Putamen (tissue), 1 donor: ENCODE measurements at places on chromosomes 2 and 18.

DNA sequence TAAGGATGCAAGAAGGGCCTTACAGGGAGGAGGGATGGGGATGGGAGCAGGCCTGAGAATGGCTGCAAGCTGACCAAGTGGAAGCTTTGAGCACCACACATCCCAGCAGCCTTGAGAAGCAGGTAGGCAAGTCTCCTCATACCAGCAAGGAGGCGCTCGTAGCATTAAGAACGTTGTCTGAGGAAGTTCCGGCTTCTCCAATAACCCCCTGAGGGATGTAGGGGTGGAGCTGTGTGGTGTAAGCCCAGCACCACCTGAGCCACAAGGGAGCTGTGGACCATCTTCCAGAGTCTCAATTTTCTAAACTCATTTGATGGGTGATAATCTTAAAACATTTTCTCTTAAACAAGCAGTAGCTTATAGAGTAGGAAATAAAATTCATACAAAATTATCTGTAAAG, 50.6 kb downstream of the ST3GAL5 start:
- no peak for DNase-seq

DNA sequence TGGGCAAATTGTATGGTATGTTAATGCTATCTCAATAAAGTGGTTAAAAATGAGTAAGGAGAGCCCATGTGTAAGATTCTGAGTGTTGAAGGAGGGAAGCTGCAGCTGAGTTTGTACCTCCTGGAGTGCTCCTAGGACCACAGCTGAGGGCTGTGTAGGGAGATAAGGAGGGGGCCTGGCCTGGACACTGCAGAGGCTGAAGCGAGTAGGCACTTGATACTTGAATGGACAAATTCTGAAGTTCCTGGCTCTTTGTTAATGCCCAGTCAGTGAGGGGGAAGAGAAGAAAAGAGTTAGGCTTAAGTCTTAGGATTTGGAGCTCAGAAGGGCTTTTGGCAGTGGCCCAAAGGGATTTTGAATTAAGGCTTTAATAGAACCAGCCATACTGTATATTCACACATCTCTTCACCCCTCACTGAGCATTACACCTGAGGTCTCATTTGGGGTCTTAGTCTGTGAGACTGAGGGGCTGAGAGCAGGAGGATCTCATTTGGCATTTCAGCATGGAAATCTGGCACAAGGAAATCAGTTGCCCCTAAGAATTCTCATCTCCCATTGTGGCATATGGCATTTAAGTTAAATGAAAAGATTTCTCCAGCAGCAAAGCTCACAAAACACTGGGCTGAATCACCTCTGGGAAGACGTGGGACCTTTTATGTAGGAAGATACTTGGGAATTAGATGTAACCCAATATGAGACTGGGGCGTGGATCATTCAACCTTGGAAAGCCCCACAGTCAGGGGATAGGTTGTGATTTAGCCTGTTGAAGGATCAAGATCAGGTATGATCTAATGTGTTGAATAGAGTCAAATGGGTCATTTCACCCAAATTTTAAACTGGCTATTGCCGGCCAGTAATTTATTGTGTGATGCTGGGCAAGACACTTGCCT, 46.8 kb downstream of the LIPG start:
- no peak for DNase-seq

DNA sequence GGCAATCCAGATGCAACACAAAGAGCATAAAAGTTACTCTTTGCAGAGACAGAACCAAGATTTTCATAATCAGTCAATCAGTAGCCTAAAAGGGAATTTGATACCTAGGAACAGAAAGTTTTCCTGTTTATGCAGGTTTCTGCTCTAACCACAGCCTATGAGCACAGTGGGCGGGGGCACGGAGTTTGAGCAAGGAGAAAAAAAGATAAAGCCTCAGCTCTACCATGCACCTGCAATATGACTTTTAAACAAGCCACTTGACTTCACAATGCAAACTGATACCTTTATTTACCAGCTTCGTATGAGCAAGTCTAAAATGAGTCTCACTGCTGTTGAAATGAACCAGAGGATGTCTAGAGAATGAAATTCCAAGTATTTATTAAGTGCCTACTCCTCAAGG, 5.6 kb upstream of the LRATD1 start:
- DNase-seq = no peak

- DNase-seq = no peak
Observed at GRCh38 chr2:67641312-67642045, 244.3 kb downstream of the ETAA1 start.

DNA sequence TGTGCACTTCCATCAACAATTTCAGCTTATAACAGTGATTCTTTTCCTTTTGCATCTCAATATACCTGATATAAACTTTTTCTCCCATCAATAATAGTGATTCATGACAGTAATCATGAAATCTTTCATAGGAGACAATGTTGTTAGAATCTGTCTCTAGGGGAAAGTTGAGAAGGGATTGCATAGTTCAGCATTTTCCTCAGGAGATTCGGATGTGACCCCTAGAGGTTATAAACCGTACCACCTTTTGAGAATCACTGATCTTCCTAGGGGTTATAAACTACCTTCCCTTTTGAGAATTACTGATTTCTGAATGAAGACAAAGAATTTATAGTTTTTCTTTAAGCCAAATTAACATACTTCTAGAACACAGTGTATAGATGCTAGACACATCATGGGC, 53.0 kb upstream of the GALNT3 start:
- no peak for DNase-seq

DNA sequence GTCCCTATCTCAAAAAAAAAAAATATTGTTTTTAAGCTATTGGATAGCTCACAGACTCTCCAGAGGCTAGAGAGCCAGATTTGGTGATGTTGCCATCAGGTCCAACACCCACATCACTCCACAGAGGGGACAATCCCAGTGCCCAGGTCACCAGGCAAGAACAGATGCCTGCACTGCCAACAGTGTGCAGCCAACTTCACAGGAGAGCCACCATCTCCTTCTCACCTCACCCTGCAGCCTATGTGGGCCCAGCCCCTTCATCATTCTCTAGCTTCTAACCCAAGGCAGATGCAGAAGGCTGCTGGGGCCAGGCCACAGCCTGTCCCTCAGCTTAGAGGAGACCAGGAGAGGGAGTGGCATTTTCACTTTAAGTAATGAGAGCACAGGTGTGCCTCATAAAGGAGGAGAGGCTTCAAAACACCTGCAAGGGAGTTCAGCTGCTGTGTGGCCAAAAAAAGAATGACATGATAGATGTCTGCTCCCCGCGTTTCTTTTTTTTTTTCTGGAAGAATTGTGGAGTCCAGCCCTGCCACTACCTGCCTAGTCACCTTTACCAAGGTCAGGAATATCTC, 98.0 kb upstream of the ZSWIM2 start:
- no peak for DNase-seq

DNA sequence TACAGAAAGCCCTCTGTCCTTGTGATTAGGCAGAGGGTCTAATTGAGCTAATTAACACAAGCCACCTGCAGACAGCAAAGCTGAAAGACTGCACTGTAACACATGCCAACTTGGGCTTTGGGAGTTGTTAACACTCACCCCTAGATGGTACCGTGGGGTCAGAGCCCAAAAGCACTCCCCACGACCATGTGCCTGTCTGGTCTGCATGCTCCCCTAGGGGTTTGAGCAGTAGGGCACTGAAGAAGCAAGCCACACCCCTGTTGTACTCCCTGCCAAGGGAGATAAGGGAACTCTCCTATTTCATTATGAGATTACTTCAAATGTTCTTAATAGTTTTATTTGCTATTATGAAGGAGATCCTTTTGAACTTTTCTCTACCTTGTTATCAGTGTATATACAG, 560.1 kb upstream of the FSHR start:
- DNase-seq = no peak

GRCh38 chr2:46852598-46852997, 63.0 kb downstream of the MCFD2 start:
- no peak for DNase-seq

GRCh38 chr2:134324430-134324829, 70.6 kb downstream of the MGAT5 start:
- no peak for DNase-seq

DNA sequence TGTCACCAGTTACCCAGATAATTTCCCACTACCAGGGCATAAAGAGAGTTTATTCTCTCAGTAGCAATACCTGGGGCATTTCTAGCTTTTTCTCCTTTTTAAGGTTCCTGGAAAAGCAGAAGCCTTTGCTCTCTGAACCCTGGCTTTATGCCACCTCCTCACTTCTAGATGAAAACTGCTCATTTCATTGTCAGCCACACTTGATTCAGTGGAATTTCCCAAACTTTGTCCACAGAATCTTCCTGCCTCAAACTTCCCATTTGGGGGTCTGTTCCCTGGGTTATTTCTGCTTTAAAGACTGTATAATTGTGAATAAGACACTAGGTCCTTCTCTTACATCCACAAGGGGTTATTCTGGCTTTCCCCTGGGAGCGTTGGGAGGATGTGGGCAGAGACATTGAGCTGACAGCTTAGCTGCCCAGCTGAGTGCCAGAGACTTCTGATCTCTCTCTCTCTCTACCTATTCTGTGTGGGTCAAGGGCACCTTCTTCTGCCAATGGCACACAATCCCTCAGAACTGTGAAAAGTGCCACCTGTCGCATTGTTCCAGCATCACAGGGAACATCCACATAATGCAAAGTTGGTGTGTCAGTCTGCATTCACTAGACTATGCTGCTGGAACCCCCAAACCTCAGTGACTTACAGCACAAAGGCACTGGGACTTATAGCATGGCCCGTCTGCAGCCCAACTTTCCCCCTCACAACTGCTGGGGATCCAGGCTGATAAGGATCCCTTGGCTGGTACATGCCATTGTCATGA, 19.9 kb upstream of the NRP2 start:
- no peak for DNase-seq

DNA sequence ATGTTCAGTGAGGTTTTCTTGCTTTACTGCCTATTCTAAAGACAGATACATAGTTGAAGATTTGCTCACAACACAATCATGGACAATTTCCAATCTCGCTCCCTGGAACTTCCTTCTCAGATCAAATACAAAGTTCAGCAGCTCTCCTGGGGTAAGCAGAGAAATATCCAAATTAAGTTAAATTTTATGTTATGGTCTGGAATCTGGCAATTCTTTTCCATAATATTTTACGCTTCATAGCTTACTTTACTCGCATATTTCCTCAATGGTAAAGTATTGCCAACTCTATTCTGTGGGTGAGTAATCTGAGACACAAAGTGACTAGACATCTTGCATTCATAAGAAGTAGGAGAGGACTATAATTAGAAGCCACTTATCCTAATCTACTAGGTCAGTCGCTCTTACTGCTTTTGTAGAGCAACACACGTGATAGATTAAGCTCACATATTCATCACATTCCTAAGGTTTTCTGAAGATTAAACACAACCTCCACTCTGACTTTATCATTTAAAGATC, 529.4 kb downstream of the CCDC85A start:
- DNase-seq = no peak

DNA sequence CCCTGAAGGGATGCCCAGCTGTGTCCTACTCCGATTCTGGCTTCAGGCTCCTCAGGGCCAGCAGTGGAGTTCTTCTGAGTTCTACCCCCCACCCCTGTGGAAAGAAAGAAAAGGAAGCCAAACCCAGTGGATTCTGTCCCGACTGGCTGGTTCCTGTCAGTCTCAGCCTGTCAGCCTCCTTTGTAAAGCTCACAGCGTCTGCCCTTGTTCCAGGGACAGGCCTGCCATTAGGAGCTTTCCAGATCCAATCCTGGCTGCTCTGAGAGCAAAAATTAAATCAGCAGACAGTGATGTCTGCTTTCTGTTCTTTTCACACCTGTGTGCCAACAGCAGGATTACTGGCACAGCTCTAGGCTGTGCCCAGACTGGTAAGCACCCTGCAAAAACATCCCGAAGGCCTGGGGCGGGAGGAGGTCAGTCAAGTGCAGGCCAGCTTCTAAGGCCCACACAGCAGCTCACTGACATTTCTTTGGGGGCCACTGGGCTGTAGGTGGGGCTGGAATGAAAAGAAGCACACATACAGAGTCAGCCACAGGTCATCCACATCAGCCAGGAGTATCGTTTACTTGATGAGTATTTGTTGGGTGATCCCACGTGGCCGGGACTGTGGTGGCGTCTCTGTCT, 69.1 kb downstream of the EHD3 start:
- no peak for DNase-seq

GRCh38 chr2:205511221-205511620, 171.1 kb upstream of the NRP2 start:
- no peak for DNase-seq

DNA sequence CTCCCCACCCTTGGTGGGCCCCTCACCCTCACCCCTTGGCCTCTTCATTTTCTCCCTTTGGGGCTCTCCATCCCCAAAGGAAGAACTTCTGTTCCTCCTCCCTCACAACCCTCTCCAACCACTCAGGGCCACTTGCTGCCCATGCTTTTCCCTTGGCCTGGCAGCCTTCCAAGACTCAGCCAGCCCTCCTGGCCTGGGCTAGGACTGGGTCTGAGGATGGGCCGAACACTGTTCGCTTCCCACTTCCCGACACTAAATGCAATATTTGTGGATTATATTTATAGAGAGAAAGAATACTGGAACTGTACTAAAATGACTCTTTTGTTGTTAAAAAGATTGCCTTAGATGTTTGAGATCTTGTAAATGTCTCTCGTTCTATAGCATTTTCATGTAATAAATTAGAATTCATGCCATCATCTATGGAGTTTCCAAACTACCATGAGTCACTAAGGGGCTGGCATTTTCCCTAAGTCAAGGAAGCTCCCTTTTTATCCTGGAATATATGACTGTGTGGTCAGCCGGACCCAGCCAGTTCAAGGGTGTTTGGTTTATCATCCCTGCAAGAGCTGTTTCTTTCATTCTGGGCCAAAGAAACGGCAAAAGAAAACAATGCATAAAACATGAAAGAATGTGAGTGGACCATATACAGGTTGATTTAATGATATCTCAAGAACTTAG, 3.8 kb downstream of the CXCR2 start:
- DNase-seq = no peak

DNA sequence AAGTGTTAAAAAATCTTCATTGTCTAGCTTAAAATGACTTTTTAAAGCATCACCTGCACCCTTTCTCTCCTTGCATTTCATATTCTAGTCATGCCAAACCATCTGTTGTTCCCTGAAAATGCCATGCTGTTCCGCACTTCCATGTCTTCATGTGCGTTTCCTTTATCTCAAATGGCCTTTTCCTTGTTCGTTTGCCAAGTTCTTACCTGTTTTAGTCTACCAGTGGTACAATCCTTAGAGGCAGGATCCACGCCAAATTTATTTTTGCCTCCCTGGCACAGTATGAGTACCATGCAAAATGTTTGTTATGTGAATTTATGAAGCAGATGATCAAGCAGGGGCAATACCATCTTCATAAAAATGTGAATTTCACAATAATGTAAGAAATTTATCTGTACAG, 37.0 kb downstream of the TMEFF2 start:
- no peak for DNase-seq

GRCh38 chr2:7767902-7768301, 850.7 kb downstream of the RNF144A start:
- DNase-seq = no peak

DNA sequence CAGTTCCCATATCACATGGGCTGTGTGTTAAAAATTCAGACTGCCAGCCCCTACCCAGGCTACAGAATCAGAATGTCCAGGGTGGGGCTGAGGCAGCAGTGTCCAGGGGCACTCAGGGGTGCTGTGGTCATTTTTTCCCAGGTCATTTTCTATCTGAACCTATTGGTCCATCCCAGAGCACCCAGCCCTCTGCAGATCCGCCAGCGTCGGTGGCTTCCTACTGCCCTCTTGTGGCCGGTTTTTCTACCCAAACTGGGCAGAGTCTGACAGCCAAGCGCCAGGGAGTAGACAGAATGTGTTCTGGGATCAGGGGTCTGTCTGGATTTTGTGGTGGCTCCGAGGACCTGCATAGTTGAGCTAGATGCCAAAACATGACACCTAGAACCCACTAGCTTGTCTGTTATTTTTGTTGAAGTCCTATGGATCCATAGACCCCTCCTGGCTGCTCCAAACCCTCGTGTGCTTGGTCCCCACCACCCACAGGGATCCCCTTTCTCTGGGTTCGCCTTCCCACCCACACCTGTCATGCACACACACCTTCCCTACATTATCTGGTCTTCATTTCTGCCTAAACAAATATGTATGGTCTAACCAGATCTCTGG, 34.1 kb upstream of the RMDN2 start:
- DNase-seq = peak; percentile 39
